ENCODE measurements at places on chromosomes 2 and 18.

- no peak for DNase-seq
These were observed 23.9 kb downstream of the RFX8 start for GRCh38 chr2:101450965-101451364.

- DNase-seq, result no peak
These were observed 101.8 kb upstream of the HDAC4 start for GRCh38 chr2:239502430-239503186.

GRCh38 chr18:49055754-49056172 is 105.0 kb upstream of the SMAD7 start:
- no peak for DNase-seq

DNA sequence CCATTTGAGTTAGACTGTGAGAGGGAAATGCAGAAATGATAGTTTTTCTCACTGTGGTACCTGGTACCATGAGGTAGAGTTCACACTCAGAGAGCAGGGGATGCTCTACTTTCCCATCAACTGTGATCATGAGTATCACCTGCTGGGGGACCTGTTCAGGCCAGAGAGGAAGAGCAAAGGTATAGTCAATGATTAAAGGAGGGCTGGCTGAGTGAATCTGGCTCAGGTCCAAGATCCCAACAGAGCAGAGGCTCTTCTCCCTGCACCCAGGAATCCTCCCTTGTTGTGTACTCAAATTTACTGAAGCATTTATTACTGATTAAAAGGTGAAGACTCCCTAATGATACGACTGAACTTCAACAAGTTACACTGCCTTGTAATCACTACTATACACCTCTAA is 104.6 kb upstream of the CHRNA1 start:
- DNase-seq, result no peak

DNA sequence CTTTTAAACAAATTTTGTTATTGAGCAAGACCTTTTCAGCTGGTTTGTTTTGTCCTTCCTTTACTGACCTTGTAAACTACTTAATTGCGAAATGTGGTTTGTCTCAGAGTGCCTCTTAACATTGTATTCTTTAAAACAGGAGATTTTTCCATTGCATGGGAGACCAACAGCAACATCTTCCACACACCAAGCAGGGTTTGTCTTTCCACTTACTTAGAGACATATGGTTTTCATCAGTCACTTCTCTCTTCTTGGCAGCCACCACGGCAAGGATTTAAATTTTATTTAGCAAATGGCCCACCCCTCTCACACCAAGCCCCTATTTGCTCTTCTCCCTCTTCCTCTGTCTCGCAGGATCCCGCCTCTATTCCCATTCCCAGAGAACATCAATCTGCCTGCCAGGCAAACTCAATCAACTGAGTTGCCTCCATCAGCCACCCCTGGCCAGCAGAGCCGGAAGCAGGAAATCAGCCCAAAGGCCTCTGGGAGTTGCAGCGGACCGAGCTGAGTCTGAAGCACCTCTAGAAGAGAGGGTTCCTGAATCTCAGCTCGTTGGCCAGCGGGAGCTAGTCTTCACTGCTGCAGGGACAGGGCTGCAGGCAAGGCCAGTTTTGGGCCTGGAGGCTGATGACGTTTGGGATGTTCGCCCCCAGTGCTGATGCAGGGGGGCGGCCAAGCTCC is 11.3 kb upstream of the CIB4 start:
- DNase-seq, result no peak

DNA sequence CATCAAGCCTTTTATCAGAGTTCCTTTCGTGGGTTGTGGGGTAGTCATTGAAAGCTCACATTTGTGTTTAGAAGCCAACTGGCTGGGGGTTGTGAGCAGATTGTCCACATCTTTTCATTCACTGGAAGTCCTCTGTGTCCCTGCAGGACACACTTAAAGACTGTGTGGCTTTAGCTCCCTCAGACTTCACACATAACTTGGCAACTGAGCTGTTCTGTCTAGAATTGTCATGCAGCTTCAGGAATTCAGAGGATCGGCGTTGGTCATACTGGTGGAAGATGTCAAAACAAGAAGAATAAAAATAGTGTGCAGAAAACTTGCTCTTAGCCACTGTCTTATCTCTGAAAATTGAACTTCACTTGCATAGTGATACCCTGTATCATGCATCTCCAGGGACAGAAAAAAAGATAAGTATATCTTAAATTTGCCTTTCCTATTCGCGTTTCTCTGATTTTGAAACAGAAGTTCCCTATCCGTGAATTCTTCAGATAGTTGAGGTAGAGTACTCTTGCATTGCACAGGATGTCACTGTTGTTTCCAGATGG is 49.6 kb downstream of the TRAPPC12 start:
- no peak for DNase-seq

- no peak for DNase-seq
These were observed 26.3 kb downstream of the MRPL33 start for GRCh38 chr2:27797841-27798240.

GRCh38 chr2:142791335-142791734 is 86.1 kb upstream of the KYNU start:
- no peak for DNase-seq

DNA sequence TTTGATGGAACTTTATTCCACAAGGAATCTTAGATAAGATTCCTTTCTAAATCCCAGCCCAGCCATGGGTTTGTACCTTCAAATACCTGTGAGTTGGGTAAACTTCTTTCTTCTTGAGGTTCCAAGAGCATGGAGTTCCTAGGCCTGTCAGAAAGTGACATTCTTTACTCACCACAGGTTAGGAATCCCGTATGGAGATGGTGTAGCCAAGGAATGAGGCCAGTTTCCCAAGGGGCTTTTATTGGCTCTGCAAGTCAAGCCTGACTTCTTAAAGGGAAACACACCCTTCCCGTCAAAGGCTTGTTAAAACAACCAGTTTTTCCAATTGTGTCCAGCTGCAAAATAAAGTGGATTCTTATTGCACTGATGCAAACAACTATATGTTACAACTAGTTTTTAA is 45.8 kb downstream of the STK17B start:
- DNase-seq, result no peak

DNA sequence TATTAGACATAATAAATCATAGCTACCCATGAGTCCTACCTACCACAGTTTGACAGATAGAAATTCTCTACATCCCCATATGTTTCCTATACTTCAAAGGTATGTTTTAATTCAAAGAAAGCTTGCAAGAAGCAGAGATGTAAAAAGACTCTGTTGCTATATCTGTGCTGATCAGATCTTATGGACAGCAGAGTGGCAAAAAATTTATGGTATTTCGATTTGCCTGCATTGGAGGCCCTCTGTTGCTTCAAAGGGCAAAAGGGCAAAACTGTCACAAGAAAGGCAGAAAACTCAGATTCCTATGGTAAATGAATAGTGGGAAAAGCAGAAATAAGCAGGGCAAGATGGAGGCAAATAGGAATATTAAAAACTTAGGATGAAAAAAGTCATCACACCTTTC is 447.8 kb upstream of the SPHKAP start:
- no peak for DNase-seq

DNA sequence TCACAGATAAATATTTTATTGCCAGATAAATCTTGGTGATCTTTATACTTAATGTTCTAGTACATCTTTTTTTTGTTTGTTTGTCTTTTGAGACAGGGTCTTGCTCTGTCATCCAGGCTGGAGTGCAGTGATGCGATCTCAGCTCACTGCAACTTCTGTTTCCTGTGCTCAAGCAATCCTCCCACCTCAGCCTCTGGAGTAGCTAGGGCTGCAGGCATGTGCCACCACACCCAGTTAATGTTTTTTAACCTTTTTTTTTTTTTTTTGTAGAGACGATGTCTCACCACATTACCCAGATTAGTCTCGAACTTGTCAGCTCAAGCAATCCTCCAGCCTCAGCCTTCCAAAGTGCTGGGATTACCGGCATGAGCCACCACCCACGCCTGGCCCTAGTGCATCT is 9.1 kb upstream of the C1GALT1C1L start:
- DNase-seq, result no peak

DNA sequence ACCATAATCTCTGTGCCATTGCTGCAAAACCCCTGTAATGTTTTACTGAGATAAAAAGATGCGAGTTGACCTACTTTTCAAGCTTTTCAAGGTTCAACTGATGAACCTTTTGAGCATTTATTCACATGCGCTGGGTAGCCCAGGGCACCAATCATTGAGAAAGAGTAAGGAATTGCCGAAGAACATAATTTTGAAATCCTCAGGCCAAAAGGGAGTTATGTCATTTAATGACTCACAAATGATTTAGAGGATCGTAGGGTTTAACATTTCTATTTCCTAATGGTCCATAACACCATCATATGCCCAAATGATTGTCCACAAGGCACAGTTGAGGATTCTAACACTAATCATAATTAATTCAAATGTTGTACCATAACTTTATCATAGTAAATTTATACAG is 20.2 kb upstream of the DLX1 start:
- DNase-seq, result no peak

GRCh38 chr2:61175036-61175435 is 13.0 kb downstream of the C2orf74 start:
- no peak for DNase-seq

Measured in DND-41 (cell line).